ENCODE measurements at places on chromosomes 6 and 20. TPM values are rescaled to one million over a fixed set of nuclear protein-coding genes. Genes with fewer than 3 reads are reported as not detected.

DNA sequence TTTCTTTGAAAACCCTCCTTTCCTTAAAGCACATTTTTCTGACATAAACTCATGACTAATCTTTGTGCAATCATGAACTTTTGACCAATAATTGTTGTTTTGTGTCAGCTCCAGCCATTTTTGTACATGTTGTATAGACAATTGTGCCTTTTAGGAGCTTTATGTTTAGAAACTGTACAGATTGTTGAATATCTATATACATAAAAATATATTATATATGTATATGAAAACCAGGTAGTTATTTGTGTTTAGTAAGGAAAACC, 125.7 kb upstream of the EDN1 start:
- DNase-seq, result no peak

The KCNB1 gene
- total RNA-seq, result 14.6 TPM

DNA sequence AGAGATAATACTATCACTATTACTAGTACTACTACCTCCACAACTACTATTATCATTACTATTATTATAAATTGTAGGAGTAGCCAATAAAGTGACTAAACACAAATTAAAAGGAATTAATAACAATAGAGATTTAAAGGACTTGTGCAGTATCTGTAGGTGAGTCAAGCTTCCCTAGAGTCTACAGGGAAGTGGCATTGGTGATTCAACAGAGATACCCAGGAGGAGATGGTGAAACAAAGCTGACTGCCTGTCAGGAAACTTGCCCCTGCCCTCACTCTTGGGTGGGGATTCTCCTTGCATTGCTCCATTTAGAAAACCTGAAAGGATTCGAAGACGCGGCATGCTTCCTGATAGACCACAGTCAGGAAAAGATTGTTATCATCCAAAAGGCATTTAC, 23.3 kb upstream of the BCLAF1 start:
- DNase-seq, result no peak

The ULBP2 gene
- total RNA-seq, result not detected

DNA sequence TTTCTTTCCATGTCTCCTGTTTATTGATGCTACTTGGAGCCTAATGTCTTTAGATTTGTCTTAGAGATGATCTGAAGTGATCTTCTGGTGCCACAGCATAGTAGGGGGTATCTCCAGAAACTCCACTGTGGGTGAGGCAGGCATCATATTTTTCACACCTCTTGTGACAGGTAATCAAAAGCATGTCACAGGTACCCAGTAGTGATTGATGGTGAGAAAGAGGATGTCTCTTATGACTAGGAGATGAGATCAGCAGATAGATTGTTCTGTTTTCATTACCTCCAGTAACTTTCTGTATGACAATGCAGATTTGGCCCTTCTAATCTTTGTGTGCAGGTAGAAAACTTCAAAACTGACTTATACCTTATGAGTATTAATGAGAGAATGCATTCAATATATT, 13.5 kb downstream of the NCOA7 start:
- DNase-seq, result no peak

- no peak for DNase-seq
Observed at GRCh38 chr6:121873595-121873994, 438.1 kb downstream of the GJA1 start.

DNA sequence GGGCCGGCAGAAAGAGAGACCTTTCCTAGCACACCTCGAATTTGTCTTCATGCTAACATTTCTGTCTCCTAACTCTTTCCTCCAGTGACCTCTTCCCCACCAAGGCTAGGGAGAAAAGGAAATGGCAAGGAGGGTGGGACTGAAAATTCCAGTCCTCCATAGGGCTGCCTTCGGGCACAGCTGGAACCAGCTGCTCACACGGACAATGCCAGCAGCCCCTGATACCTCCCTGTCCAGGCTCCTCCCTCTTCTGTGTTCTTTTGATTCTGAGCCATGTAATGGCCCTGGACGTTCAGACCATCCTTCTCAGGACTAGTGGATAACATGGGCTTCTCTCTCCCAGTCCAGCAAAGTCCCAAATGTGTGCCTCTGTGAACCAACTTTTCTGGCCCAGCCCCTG, 29.1 kb upstream of the PHACTR3 start:
- DNase-seq, result no peak

GRCh38 chr6:14946753-14947152, 299.1 kb upstream of the JARID2 start:
- DNase-seq, result no peak

The TP53TG5 gene
- total RNA-seq, result 2.1 TPM

DNA sequence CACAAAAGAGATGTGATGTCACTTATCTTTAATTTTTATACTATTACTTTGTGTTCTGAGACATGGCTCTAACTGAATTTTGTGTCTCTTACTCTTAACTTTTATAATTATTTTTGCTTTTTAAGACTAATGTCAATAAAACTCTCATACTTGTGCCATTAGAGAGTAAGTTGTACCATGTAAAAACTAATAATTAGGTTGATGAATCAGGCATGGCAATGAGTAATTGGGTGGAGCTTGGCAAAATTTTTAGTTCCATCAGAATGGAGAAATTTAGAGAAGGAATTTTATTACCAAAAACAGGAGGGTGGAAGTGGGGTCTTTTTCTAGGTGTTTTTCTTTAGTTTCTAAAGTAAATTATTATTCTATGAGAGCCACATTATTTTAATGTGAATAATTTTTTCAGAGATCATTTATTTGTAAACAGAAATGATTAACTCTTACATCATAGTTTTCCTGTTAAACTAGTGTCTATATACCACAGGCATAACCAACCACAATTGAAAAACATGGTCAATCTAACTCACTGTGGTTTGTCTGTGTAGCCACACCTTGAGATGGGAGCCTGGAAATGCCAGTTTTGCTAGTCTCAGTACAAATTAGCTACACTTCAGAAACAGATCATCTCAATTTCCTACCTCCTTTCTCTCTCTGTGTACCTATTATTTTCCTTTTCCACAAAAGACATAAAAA, 51.8 kb downstream of the ELOVL4 start:
- no peak for DNase-seq

GRCh38 chr6:63023726-63024125, 187.5 kb upstream of the FKBP1C start:
- DNase-seq, result no peak

DNA sequence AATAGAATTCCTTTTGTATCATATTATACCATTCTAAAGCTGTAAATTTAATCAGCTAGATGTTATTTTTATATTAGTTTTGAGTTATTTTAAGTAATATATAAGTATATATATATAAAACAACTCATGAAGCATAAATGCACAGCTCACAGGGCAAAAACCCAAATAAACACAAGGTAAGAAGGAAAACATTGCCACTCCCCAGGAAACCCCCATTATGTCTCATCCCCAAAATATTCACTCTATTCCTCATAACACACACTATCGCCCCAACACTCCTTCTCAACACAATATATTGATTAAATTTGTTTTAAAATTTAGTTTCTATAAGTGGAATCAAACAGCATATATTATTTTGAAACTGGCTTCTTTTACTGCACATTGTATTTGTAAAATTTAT, 98.6 kb upstream of the FAM83B start:
- DNase-seq, result no peak

DNA sequence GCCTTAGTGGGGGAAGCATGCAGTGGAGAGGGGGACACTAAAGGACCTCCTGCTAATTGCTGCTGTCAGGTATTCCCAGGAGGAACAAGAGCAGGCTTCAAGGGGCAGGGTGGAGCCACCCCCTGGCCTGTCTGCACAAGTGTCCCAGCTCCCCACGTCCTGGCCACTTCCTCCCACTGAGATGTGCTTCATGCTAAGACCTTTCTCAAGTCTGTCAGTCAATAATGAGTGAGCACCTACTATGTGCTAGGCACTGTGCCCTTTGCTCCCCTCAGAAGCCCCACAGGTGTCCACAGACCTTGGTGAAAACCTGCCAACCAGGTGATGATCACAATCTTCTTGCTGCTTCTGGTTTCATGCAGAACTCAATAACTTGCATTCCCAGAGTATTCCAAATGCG, 147.9 kb downstream of the UNC5CL start:
- DNase-seq, result no peak

GRCh38 chr6:158506601-158507000, 53.3 kb upstream of the TMEM181 start:
- peak; percentile 12 for DNase-seq

GRCh38 chr20:23230766-23231385, 119.7 kb upstream of the NXT1 start:
- DNase-seq, result no peak

The BNIP5 gene
- total RNA-seq, result 17.4 TPM

The RAET1L gene
- not detected for total RNA-seq

DNA sequence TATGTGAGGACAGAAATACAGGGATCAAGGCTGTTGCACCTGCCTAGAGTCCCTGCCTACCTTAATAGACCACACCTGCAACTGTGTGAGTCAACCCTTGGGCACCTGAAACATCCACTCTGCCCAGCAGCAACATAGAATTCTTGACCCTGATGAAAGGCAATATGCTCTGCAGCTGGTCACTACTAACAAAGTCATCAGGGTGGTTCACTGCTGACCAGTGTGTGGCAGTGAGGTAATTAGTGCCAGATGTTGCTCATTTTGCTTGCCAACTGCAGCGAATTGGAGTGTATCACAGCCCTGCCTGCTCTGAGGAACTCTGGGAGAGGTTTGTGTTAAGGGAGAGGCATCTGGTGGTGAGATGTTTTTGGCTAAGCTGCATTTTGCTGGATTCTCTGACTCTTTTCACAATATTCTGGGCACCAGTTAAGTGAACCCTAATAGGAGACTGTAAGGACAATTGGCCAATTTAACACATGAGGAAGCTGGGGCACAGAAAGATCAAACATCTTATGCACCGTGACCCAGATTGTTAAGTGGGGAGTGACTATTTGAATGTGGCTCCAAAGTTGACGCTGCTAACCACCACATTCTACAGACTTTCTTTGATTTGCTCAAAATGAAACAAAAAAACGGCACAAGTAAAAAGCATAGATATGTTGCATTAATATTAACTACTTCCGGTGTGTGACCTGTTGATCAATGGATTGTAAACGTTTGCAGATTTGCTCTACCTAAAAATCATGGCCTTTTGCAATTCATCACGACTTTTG, 61.9 kb upstream of the OPRM1 start:
- no peak for DNase-seq

The LTB gene
- total RNA-seq, result 2.1 TPM

- no peak for DNase-seq
Observed at GRCh38 chr6:17161076-17161475, 59.2 kb downstream of the STMND1 start.

The SMAP1 gene
- 47.3 TPM for total RNA-seq

- DNase-seq, result no peak
Observed at GRCh38 chr20:17300113-17300512, 73.3 kb downstream of the PCSK2 start.

DNA sequence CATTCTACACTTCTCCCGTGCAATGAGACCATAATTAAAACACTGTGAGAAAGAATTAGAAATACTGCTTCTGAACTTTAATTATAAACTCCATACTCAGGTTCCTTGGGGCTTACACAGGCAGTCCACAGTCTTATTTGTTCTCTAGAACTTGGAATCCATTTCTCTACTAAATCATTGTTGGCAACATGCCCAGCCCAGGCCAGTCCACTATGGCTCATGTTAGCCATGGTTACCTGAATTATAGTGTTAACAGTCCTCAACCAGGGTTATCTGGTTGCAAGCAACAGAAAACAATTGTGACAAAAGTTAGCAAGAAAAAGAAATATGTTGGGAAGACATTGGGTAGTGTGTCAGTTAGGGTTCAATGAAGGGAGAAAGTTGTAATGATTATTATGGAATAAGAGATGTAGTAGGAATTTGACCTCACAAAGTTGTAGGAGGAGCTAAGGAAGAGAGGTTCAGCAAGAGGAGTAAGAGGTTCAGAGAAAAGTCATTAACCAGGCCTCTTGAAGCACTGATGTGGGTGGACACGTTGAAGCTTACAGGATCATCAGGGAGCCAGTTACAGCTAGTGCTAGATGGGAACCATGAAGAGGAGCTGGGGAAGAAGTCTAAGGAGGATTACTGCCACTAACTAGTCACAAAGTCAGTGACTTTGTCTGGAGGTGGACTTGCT, 352.5 kb upstream of the PRND start:
- DNase-seq, result no peak

GRCh38 chr20:36394340-36394965, 88.3 kb downstream of the DLGAP4 start:
- DNase-seq, result no peak

DNA sequence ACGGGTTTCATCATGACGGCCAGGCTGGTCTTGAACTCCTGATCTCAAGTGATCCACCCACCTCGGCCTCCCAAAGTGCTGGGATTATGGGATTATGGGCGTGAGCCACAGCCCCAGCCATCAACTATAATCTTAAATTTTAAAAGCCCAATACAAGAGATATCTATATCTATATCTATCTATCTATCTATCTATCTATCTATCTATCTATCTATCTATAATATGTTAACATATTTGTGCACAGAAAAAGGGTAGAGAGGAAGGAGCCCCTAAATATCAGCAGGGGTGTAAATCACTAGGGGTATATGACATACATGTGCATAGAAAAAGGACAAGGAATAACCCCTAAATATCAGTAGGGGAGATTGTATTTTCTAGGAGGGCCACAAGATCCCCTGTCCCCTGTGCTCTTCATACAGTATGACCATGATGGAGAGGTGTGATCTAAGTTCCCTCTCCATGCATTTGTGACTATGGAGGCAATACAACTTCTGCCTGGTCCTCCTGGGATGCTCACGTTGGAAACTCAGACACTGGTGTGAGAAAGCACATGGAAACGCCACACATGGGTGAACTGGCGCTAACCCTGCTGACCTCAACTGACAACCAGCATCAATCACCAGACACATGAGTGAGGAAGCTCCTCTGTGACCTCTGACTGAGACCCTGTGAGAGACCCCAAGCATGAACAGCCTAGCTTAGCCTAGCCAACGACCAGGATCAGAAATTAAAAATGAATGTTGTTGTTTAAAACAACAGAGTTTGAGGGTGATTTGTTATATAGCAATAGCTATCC, 1.2 kb upstream of the SPATS1 start:
- no peak for DNase-seq

DNA sequence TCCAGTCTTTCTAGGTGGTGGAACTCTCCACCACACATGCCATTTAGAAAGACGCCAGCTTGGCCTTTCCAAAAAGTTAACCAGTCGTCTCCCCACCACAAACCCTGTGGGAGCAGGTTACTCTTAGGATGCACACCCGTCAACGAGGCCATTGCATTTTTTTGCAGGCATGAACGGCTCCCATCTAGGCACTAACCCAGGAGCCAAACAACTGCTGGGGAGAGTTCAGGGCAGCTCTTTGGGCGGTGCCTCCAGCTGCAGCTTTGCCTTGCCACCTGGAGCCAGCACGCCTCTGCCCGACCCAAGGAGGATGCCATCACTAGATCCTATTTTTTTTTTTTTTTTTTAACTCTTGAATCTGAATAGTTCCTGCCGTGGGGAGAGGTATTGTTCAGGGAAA, 39.9 kb downstream of the TBC1D7 start:
- no peak for DNase-seq

DNA sequence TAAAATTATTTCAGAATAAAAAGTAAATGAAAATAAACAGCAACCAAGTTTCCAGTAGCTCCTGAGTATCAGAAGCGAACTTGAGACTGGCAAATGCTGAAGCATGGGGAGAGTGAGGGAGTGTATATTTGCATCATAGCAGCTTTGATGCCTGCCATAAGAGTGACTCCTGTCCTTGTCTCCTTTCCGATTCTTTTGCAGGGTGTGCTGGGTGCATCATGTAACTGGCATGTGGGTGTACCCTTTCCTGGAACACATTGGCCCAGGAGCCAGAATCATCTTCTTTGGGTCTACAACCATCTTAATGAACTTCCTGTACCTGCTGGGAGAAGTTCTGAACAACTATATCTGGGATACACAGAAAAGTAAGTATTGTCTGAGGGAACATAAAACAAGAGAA, 117.4 kb downstream of the ADAT2 start:
- DNase-seq, result no peak

Measured in mucosa of descending colon (tissue), 3 donors.